ENCODE measurements at places on chromosomes 7 and 10. TPM values are rescaled to one million over a fixed set of nuclear protein-coding genes. Genes with fewer than 3 reads are reported as not detected.

DNA sequence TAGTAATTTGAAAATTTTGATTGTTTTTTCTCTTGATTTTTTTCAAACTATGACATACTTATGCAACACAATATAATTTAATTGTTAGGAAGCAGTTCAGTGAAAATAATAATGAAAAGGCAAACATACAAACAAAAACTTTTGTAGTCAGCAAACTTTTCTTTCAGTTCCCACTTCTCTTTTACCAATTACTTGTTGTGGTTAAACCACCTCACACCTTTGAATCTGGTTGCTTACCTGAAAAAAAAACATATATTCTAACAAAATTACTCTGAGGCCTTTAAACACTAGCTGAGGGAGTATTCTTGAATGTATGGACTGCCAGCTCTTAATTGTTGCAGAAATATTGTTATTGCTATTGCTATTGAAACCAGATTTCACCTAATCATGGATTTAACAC lies 266.2 kb upstream of the SEMA3C start:
- no peak for DNase-seq

- no peak for DNase-seq
These were observed 46.1 kb upstream of the FMC1 start for GRCh38 chr7:139294951-139295575.

GRCh38 chr10:21318540-21319167 lies 206.8 kb downstream of the SKIDA1 start:
- DNase-seq = no peak

DNA sequence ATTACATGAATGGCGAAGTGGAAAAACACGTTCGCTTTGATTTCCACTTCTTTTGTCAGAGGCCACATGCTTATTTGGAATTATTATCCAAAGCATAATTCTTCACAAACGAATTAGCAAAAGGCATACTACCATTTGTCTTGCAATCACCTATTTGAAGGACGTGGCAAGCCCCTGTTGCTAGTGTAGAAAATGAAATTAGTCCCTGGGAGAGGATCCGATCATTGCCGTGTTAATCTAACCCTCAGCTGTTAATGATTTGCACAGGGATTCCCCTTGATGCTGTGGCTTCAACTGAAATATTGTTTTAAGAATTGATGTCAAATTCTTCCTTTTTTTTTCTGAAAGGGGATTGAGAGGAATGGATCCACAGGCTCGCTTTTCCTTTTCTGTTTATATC lies 4.6 kb downstream of the AGMO start:
- no peak for DNase-seq

DNA sequence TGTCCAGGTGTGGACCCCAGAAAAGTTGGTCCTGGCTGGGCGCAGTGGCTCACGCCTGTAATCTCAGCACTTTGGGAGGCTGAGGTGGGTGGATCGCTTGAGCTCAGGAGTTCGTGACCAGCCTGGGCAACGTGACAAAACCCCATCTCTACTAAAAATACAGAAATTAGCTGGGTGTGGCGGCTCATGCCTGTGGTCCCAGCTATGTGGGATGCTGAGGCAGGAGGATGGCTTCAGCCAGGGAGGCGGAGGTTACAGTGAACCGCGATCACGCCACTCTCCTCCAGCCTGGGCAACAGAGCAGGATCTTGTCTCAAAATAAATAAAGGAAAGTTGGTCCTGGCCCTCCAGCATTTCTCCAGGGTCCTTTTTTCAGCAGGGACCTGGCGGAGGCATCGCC lies 1.4 kb downstream of the NUDT1 start:
- no peak for DNase-seq

- no peak for DNase-seq
These were observed 30.1 kb downstream of the C10orf90 start for GRCh38 chr10:126640401-126640800.

DNA sequence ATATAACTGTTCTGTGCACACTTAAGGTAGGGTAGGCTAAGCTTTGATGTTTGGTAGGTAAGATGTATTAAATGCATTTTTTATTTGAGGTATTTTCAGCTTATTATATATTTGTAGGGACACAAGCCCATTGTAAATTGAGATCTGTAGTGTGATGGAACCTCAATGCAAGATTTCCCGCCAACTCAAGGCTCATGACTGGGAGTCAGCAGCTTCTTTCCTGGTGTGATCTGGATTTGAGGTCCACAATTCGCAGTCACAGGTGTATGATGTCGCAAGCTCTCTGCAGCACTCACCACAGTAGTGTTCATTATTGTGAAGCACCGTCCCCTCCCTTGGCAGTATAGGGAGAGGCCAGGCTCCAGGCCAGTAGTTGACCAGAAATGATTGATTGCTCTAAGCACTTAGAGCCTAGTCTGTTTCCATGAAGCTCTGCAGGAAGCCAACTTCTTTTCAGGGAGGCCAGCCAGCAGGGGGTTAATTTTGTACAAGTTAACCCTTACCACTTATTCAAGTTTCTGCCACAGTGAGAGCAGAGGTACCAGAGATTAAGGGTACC lies 54.9 kb downstream of the SEM1 start:
- DNase-seq = no peak

DNA sequence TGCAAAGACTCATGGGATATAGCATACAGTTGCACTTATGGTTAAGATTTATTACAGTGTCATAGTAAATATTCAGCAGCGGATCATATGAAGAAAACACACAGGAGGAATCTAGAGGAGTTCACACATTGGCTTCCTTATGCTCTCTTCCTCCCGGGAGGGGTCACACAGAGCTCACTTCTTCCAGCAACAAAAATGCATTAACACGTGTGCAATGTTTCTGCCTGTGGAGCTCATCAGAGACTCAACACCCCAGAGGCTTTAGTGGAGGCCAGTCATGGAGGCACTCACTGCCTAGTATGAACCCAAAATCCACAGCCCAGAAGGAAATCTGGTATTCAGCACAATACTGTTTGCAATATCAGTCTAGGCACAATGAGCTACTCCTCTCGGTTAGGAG lies 202.8 kb upstream of the PRSS1 start:
- DNase-seq = no peak

DNA sequence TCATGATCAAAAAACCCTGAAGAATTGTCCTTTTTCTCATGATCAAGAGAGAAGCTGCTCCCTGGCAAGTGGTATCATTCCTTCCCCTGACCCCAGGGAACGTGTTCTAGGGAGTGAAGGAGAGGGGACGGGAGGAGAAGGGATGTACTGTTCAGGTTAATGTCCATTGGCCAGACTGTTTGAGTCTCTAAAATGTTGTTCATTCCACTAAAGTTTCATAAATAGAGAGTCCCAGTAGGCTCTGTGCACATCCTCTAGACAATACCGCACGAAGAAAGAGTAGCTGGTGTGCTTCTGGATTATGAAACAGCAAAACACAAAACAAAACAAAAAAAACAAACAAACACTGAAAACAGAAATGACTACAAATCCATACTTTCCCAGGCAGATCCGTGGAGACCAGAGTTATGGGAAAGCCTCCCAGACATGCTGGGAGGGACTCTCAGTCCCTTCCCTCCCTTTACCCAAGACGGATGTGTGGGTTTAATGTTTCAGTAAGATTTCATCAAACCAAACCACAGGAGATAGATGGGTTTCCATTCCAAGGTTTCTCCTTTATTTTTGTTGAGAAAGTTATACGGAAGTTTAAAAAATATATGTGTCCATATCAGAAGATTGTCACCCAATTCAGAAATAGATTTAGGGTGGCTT lies 66.5 kb upstream of the TNS3 start:
- no peak for DNase-seq

DNA sequence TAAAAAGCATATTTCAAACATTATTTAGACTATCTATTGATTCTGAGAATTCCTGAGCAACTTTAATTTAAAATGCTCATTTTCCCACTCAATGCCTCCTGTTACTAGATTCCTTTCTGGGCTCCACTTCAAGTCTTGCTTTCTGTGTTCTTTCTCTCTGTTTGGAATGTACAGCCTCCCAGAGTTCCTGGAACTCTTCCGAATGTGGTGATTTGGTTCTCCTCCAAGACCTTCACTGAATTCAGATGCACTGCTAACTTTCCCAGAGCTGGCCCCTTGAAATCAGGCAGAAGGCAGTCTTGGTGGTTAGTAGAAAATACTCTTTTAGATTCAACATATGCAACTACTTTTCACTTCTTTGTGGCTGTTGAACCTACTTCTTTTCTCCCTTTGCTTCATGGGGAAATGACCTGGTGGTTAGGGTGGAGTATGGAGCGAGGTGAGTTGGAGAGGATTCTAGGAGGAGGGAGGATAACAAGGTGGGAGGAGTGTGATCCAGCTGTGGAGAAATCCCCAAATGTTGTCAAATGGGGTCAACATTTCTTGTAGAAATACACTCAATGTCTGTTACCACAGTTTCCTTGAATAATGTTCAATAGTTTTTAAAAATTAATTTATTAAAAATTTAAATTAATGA lies 27.9 kb upstream of the CCDC7 start:
- no peak for DNase-seq

DNA sequence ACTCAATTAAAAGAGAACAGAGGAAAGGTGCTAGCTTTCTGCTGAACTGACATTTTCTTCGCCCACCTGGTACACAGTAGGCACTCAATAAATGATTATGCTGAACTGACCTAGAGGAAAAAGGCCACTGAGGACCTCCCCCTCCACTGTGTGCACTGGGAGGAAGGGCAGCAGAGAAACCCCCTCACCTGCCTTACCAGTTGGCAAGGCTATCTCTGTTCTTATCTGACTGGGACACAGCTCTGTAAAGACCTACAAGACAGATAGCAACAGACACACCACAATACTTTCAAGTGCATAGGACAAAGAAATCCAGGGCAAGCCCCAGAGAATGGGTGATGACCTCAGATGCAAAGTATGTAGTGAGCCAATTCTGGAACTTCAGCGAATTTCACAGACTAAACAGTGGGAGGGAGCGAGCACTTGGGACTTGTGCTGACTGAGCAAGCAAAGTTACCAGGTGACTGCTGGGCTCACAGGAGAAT lies 30.4 kb downstream of the PDLIM1 start:
- DNase-seq = no peak

DNA sequence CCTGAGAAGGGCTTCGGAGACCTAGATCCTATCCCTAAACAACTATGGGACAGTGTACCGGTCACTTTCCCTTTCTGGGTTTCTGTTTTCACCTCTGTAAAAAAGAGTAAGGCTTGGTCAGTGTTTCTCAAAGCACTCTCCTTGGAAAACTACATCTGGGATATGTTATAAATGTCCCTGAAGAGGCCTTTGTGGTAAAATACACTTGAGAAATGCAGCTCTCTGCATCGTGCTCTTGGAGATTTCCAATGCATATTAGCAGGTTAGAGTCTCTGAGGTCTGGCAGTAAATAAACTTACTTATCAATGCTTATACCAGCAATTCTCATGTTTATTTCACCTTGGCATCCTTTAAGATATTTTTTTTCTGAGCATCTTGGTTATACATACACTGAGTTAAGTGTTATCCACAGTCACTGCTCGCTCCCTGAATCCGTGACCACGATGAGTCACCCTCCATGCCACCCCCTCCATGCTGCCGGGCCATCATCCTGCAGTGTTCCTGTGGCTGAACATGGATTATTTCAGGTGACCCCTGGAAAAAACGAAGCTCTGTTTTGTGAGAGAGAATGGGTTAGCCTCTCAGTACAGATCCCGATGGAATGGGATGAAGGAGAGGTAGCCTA lies 3.3 kb upstream of the TBXAS1 start:
- DNase-seq = no peak

- DNase-seq = no peak
These were observed 141.4 kb downstream of the ICA1 start for GRCh38 chr7:8120390-8121058.

DNA sequence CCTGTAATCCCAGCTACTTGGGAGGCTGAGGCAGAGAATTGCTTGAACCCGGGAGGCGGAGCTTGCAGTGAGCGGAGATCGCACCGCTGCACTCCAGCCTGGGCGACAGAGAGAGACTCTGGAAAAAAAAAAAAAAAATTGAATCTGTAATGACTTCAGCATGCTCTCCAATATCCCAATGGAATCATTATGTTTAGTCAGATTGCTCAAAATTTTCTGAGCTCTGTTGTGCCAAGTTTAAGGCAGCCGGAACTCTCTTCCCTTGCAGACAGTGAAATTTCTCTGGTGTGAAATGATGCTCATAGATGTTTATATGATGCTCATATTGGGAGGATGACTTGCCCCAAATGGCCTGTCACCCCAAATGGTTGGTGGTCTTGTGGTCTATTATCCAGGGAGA lies 180.9 kb downstream of the CTTNBP2 start:
- DNase-seq = no peak

DNA sequence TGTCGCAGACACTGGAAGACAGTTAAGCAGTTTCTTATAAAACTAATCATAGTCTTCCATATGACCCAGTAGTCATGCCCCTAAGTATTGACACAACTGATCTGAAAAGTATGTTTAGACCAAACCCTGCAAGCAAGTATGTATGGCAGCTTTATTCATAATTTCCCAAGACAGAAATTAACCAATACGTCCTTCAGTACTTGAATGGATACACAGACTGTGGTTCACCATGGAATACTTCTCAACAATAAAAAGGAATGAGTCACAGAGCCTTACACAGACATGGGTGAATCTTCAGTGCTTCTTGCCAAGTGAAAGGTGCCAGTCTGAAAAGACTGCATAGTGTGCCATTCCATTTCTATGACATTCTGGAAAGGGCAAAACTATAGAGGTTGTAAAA lies 50.2 kb upstream of the AKR1E2 start:
- DNase-seq = no peak

GRCh38 chr7:1593091-1593866 lies 23.4 kb upstream of the PSMG3 start:
- no peak for DNase-seq

DNA sequence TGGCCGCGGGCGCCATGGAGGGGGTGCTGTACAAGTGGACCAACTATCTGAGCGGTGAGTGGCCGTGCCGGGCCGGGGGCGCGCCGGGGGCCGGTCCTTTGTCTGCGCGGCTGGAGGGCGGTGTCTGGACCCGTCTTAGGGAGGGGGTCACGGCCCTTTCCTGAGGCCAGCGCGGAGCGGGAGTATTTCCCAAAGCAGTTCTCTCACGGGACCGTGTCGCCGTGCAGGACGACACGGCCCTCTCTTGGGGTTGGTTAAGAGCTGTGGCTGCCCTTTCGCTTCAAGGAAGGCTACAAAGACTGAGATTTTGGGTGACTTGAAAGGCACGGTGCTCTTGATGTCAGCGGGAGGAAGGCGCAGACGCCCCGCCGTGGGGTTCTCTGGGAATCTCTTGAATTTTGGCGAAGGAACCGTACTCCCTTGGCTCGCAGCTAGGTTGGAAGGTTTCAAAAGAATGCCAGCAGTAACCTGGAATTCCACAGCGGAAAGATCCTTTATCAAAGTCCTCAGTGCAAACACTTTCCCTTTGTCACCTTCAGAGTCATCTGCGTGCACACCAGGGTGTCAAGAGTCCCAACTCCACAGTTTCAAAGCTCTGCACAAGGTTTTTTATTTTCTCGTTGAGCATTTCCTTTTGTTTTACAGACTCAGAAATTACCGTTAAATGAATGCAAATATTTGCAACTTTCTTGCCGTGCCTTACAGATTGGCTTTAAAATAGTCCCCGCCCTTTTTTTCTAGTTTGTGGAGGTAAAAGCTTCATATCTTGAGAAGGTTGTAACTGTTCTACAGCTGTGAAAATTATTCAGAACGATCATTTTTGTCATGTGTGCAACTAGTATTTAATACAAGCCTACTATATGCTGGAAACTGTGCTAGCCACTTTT lies 780 bp downstream of the PLEKHA8 start:
- no peak for DNase-seq

Gene MYPN
- polyA plus RNA-seq = 24.3 TPM

Gene MORN4
- 5.2 TPM for polyA plus RNA-seq

Gene COL13A1
- 2.9 TPM for polyA plus RNA-seq

Gene CCZ1
- polyA plus RNA-seq = 51.7 TPM

Gene OR2A5
- polyA plus RNA-seq = not detected

Gene NEUROD6
- polyA plus RNA-seq = not detected

Gene ARHGAP22
- 2.4 TPM for polyA plus RNA-seq

Gene VKORC1L1
- 14.2 TPM for polyA plus RNA-seq
